ENCODE measurements at places on chromosomes 13 and 19.

GRCh38 chr19:7346488-7346971, 2.2 kb upstream of the ARHGEF18 start:
- no peak for DNase-seq

GRCh38 chr19:14354445-14354844, 26.8 kb upstream of the ADGRE5 start:
- no peak for DNase-seq

DNA sequence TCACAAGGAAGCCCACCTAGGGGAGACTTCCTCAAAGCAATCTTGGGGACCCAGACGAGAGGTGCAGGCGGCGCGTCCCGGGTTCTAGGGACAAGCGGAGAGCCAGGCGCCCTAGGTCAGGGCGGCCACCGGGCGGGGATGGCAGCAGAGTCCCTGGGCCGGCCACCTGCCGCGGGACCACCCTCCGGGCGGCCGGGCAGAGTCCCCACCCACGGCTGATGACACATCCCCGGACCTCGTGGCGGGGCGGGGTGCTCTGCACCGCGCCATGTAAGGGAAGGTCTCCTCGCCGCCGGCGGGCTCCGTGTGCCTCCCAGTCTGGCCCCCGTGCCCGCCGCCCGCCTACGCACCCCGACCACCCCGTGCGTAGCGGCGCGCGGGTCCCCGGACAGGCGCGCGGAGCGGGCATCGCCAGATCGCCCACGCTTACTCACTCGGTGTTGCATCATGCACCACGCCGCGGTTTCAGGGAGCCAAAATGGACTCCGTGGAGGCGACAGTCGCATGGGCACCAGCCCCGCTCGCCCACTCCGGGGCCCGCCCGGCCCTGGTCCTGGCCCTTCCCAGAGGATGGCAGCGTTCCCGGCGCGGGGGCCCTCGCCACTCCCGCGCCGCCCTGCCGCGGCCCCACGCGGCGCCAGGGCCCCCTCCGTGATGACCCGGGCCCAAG, 643 bp downstream of the SLC7A1 start:
- peak; percentile 46 for DNase-seq

GRCh38 chr13:100976993-100977392, 302.4 kb upstream of the TMTC4 start:
- DNase-seq = no peak

GRCh38 chr13:67493835-67494234, 263.7 kb upstream of the PCDH9 start:
- no peak for DNase-seq

- DNase-seq = no peak
Observed at GRCh38 chr13:83453300-83453699, 429.0 kb downstream of the SLITRK1 start.

DNA sequence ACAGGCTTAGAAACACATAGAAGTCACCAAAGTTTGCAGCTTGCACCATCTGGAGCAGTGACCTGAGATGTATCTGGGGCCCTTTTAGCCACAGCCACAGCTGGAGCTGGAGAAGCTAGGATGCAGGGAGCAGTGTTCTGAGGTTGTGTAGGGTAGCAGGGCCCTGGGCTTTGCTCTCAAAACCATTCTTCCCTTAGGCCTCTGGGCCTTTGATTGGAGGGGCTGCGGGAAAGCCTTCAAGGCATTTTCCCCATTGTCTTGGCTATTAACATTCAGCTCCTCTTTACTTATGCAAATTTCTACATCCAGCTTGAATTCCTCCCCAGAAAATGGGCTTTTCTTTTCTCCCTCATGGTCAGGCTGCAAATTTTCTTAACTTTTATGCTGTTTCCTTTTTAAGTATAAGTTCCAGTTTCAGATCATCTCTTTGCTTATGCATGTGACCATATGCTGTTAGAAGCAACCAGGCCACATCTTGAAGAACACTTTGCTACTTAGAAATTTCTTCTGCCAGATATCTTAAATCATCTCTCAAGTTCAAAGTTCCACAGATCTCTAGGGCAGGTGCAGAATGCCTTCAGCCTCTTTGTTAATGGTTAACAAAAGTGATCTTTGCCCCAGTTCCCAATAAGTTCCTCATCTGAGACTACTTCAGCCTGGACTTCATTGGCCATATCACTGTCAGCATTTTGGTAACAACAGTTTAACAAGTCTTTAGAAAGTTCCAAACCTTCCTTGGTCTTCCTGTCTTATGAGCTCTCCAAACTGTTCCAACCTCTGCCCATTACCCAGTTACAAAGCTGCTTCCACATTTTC, 48.5 kb downstream of the NBEA start:
- no peak for DNase-seq

GRCh38 chr19:18480006-18480691, 41.7 kb downstream of the ELL start:
- DNase-seq = no peak

DNA sequence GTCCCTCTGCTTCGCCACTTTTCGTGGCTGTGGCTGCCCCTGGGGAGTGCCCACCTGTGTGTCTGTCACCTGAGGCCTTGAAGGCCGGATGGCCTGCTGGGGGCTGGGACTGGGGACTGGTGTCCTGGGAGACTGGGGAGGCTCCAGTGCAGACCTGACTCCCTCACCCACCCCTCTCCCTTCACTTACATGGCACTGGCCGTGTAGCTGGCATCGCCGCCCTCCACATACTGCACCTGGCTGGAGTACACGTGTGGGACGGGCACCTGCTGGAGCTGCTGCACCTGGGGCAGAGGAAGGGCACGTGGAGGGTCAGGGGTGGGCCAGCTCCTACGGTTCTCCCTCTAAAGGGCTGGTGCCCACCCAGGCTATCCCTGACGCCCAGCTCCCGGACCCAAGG, 25.5 kb downstream of the DCAF15 start:
- no peak for DNase-seq

GRCh38 chr19:1450735-1451731, 1.1 kb downstream of the APC2 start:
- no peak for DNase-seq

- no peak for DNase-seq
Observed at GRCh38 chr13:76778853-76779252, 107.4 kb downstream of the KCTD12 start.

DNA sequence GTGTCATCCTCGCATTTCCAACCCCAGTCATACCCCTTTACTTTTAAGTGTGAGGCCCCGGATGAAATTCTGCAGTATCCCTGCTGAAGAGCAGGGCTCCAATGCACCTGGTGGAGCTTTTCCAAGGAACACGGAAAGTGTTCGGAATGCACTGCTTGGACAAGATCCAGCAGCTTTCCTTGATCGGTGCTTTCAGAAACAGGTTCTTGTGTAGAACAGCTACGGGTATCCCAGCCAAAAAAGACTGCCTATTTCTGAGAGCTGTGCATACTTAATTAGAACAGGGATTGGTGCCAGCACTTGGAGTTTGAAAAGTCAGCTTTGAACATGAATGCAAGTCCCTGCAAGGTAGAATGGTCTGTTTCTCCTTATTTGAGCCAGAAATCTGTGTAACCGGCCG, 87.2 kb upstream of the C1QTNF9B start:
- DNase-seq = no peak

DNA sequence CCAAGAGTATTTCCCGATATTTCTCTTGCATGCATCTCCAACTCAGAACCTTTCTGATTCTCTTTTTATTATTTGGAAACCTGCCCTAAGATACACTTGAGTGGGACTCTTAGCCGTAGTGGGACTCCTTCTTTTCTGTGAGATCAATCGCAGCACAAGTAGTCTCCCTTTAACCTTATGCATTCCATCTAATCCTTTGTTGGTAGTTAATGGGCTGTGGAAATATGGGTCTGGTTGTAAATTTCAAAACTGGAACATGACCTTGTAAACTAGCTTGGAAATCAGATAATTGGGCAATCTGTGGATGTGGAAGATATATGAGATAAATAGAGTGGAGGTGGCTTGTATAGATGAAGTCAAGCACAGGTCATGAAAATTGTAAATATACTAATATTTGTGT, 350.0 kb downstream of the NDFIP2 start:
- DNase-seq = no peak

GRCh38 chr13:100961186-100961585, 286.6 kb upstream of the TMTC4 start:
- no peak for DNase-seq

DNA sequence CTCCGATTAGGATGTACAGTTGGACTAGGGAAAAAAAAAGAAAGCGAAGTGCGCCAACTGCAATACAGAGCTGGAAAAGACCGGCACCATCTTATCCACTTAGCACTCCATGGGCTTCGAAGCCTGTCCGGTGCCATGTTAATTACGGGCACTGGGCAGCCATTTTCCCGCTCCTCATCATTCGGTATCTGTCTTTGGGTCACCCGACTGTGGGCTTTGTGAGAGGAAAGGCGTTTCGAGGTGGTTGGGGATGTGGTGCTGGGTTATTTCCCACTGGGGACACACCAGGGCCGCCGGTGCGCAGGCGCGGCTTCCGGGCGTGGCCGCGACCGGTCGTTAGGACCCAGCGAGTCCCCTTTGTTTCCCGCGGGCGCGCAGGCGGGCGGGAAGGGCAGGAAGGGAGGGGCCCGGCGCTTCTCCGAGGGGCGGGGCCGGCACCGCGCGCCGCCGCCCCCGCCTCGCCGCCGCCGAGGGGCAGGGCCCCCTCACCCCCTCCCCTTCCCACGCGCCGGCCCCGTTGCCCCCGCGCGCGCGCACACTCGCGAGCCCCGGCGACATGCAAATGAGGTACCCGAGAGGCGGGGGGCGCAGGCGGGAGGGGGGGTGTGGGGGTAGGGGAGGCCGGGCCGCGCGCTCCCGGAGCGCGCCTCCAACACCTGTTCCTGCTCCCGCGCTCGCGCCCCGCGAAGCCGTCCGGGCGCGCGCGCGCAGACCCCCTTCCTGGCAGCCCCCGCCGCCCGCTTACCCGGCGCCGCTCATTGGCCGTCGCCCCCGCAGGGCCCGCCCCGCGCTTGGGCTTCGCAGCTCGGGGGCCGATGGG, at the start of gene ZNF524:
Gene ZNF524, plus strand, starts transcription at position 447 of the 820 bp plus-strand sequence. CDS start 1,825 bp downstream, outside the sequence.
- peak; percentile 78 for DNase-seq

GRCh38 chr13:38385153-38385891, 35.7 kb downstream of the UFM1 start:
- no peak for DNase-seq

DNA sequence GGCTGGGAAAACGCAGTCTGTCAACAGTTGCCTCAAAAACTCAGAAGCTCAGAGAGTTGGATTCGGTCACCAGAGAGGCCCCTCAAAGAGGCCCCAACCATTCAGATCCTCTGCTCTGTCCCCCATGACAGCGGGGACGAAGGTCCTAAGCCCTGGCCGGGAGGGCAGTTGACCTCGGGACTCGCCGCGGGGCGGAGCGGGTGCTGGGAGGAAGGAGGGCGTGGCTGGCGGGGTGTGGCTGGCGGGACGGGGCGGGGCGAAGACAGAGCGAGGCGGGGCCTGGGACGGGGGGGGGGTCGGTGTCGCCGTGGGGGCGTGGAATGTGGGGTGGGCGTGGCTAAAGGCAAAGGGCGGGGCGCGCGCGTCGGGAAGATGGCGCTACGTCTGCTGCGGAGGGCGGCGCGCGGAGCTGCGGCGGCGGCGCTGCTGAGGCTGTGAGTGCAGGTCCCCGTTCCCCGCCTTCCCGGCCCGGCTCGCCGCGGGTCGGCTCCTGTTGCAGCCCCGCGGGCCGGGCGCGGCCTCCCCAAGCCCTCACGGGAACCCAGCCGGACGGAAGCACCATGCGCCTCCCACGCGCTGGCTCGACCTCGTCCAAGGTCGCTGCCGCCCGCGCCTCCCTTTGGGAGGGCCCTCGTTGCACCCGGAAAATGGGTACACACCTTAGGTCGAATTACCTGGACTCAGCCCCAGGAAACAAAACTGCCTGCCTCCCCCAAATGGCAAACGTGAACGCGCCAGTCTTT, 105.2 kb downstream of the TM9SF2 start:
- peak; percentile 66 for DNase-seq

GRCh38 chr13:36683701-36684100, 9.9 kb downstream of the SERTM1 start:
- DNase-seq = no peak

- DNase-seq = no peak
Observed at GRCh38 chr13:50742968-50743367, 100.5 kb downstream of the DLEU7 start.

DNA sequence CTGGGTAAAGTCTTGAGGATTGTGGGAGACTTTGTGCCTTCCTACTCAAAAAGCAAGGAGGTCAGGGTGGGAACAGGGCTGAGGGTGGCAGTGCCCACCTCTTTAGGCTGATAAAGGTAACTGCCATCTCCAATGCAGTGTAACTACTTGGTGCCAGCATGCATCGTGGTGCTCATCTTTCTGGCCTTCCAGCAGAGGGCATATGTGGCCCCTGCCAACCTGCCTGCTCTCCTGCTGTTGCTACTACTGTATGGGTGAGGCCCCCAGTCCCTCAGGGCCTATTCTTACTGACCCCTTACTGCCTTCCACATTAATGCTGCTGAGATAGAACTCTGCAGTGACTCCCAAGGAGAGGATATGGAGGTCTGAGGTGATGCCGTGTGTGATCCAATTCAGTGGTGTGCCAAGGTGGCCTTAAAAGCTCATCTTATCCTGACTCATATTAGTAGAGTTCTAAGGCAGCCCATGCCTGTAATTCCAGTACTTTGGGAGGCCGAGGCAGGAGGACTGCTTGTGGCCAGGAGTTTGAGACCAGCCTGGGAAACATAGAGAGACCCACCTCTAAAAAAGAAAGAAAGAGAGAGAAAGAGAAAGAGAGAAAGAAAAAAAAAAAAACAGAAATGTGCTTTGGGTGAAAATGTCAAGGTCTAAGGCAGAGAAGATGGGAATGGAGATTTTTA, 9.7 kb upstream of the ARHGAP45 start:
- peak; percentile 50 for DNase-seq

- DNase-seq = no peak
Observed at GRCh38 chr19:51272183-51272810, 21.4 kb downstream of the SIGLECL1 start.

GRCh38 chr13:61247149-61247936, 168.3 kb downstream of the PCDH20 start:
- DNase-seq = no peak

- DNase-seq = no peak
Observed at GRCh38 chr19:15788594-15789270, 1.3 kb downstream of the OR10H5 start.

DNA sequence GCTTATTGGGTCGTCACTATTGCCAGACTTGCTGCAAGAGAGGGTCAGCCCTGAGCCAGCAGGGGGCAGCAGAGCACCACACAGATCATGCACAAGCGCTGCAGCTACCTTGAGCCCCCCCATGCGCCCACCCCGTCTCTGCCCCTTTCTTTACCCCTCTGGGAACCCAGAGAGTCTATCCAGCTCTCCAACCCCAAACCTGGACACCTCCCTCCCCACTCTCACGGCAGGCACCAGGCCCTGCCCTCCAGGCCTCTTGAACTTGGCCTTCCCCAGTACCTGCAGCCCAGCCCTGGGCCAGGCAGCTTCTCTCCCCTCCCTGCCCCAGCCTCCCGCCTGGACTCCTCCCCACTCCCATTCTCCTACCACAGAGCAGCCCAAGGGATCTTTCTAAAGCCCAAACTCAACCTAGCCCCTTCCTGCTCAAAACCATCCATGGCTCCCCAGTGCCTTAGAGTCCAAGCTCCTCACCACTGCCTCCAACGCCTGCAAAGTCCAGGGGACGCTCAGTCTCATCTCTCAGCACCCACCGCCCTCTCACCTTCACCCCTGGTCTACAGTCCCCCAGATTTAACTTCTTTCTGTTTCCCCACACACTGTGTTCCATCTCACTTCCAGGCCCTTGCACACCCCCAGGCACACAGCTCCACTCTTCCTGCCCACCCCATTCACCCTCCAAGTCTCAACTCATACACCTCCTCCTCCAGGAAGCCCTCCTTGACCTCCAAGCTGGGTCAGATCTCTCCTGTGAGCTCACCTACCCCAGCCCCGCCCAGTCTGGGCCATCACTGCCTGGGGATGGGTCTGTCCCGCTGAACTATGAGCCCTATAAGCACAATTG, 9.4 kb upstream of the CEACAM16 start:
- DNase-seq = peak; percentile 68
